ENCODE measurements at places on chromosomes 12 and 14. TPM values are rescaled to one million over a fixed set of nuclear protein-coding genes. Genes with fewer than 3 reads are reported as not detected.

DNA sequence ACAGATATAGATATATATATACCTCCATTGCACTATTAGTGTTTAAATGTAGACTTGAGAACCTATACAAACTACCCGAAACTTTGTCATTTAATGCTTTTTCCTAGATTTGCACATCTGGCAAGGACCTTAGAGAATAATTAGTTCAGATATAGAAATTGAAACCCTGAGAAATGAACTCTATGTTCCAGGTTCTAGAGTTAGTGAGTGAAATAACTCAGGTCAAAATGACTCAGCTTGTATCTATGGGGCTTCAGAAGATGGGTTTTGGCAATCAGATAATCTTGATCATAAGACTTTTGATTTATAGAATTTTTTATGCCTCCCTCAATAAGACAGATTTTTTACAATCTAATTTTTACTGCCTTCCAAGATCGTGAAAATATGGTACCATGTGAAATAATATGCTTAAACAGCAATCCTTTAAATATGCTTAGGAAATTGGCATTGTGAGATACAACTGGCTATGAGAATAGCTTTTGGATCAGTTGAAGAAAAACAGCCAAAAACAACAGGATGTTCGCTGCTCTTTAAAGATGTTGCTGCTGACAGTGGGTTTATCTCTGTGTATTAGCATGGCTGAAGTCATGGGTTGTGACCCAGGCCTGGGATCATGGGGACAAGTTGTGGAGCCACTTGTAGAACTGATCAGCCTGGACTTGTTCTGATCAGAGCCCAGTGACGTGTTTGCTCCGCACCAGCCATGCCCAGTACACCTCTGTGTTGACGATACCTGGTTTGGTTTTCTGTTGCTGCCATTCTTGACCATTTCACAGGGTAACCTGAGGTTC is 63.6 kb downstream of the TTLL5 start:
- no peak overlapping the region for H3K4me3 ChIP-seq
- peaks cover 37% of the 10 kb centered on the region for H3K36me3 ChIP-seq

- peak; percentile 69 for DNase-seq
- H3K27ac ChIP-seq: peak overlapping the region; percentile 99
- peaks cover 37% of the 10 kb centered on the region for H3K36me3 ChIP-seq
- peaks cover 42% of the 10 kb centered on the region for H3K4me1 ChIP-seq
- H3K4me3 ChIP-seq: peak overlapping the region; percentile 89
Observed at GRCh38 chr14:68794851-68795596, 2.2 kb upstream of the ZFP36L1 start.

Gene NOC4L
- total RNA-seq: 30.5 TPM

GRCh38 chr12:6334940-6335450 is 6.9 kb downstream of the TNFRSF1A start:
- peaks cover 20% of the 10 kb centered on the region for H3K4me1 ChIP-seq
- no peak for DNase-seq
- H3K4me3 ChIP-seq: peak overlapping the region; percentile 25

Gene DGKA
- total RNA-seq: 348 TPM

DNA sequence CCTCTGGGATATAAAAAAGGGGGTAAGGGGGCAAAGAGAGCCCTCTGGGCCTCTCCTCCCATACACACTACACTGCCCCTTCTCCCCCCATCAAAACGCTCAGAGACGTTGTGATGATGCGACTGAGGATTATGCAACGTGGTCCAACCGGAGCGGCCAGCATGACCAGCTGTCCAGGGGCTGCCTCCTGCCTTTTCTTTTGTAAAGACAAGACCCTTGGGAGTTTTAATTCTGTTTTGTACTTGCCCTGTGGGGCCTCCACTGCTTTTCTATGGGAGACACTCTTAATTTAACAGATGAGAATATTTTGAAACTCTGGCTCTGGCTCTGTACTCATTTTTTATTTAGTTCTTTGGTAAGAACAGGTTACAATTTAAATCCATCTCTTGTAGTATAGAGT is 7.2 kb downstream of the MBD6 start:
- no peak overlapping the region for H3K4me3 ChIP-seq
- DNase-seq: no peak
- H3K27ac ChIP-seq: no peak overlapping the region
- no peaks in the 10 kb centered on the region for H3K27me3 ChIP-seq
- peaks cover 41% of the 10 kb centered on the region for H3K36me3 ChIP-seq

GRCh38 chr12:107415834-107416233 is 269.8 kb upstream of the PWP1 start:
- no peak for DNase-seq
- H3K36me3 ChIP-seq: peaks cover 10% of the 10 kb centered on the region
- H3K4me1 ChIP-seq: no peaks in the 10 kb centered on the region
- no peak overlapping the region for H3K27ac ChIP-seq
- no peak overlapping the region for H3K4me3 ChIP-seq

DNA sequence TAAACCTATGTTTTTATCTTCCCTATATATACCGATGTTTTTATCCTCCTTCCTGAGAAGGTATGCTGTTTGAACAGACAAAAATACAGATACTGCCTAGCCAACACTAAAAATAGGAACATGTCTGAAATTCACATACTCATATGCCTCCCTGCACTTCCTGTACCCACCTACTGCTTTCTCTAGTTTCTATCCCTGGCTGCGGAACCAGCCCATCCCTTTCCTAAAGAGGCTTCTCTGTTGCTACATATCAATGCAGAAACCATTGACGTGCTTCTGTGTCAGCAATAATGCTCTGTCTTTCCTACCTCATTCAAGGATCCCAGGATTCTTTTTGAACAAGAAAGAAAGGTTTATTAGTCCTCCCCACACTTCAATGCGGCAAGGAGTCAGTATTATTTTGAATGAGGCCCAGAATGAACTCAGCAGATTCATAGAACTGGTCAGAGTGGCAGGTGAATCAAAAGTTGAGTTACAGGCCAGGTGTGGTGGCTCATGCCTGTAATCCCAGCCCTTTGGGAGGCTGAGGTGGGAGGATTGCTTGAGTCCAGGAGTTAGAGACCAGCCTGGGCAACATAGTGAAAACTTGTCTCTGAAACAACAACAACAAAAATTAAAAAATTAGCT is 67.8 kb upstream of the NAP1L1 start:
- peak; percentile 19 for DNase-seq
- H3K4me3 ChIP-seq: no peak overlapping the region
- H3K4me1 ChIP-seq: peaks cover 5% of the 10 kb centered on the region
- H3K27ac ChIP-seq: no peak overlapping the region
- no peaks in the 10 kb centered on the region for H3K36me3 ChIP-seq

DNA sequence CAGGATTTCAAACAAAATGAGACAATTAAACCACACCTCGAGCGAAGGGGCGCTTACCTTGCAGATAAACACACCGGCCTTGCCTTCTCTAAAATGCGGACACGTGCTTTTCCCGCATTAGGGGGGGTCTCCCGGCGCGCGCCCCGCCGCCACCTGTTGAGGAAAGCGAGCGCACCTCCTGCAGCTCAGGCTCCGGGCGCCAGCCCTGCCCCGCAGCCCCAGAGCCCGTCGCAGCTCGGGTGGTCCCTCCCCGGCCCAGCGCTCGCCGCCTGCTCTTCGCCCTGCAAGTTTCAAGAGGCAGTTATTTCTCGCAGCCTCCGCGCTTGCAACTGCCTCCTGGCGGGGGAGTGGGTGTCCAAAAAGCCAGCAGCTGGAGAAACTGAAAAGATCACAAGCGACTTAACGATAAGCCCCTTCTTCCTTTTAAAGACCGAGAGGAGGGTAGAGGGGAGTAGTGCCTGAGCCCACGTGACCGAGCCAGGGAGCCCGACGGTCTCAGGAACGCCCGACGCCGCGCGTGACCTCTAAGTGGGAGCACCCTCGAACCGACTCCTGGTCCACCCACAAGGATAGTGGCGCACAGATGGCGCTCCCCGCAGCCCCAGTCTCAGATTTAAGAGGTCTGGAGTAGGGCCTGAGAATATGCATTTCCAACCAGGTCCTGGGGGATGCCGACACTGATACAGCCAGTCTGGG is at the start of gene ESR2:
Gene ESR2, minus strand, starts transcription at position 396 of the 696 bp plus-strand sequence. CDS start 11,386 bp downstream, outside the sequence.
- H3K27me3 ChIP-seq: peaks cover 12% of the 10 kb centered on the region
- H3K4me3 ChIP-seq: peak within 1 kb of the TSS; percentile 70
- H3K27ac ChIP-seq: no peak within 1 kb of the TSS
- no peaks in the 10 kb centered on the region for H3K36me3 ChIP-seq
- DNase-seq: peak; percentile 33

- no peaks in the 10 kb centered on the region for H3K36me3 ChIP-seq
- H3K4me1 ChIP-seq: peaks cover 11% of the 10 kb centered on the region
- H3K27ac ChIP-seq: no peak overlapping the region
- DNase-seq: no peak
- H3K4me3 ChIP-seq: no peak overlapping the region
- H3K27me3 ChIP-seq: peaks cover 5% of the 10 kb centered on the region
Observed at GRCh38 chr12:68229956-68230355, 4.3 kb upstream of the IL26 start.

DNA sequence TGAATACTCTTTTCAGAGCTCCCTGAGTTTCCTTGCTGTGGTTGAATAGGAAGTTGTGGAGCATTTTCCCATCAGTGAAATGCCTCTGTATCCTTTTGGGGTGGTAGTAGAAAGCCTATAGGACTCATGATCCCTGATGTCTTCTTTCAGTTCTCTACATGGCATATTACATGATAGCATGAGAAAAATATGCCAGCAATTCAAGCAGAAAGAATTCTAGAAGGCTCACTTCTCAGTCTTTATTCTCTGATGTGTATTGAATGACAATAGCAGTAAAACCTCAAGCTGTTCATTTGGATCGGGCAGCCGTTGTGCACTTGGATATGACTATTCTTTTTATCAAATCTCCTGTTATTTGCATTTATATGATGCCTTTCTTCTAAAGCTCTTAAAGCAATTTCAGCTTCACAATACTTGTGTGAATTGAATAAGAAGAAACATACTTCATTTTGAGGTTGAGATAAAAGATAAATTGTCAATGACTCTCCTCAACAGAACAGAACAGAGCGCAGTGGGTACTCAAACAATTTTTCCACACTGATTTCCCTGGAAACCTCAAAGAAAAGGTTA is 251.5 kb upstream of the FBXO33 start:
- no peaks in the 10 kb centered on the region for H3K27me3 ChIP-seq
- H3K4me3 ChIP-seq: no peak overlapping the region
- H3K36me3 ChIP-seq: no peaks in the 10 kb centered on the region
- H3K4me1 ChIP-seq: peaks cover 15% of the 10 kb centered on the region
- DNase-seq: no peak
- no peak overlapping the region for H3K27ac ChIP-seq

DNA sequence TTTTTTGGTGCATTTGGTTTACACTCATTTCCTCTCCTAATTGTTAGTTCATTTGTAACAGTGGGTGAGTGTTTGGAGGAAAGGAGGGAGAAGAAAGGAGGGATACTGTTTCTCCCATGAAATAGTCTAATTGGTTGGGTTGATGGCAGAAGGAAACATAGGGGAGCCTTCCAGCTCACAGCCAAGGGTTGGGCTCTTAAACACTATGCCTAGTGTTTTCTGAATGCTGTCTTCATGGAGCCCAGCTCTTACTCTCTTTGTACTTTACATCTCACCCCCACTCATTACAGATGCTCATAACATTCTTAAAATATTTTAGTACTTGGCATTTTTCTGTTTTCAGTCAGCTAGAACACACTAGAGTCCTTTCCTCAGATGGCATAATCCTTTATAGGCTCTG is 38.2 kb downstream of the BAZ2A start:
- H3K36me3 ChIP-seq: peaks cover 2% of the 10 kb centered on the region
- DNase-seq: no peak
- H3K27me3 ChIP-seq: no peaks in the 10 kb centered on the region
- H3K4me3 ChIP-seq: no peak overlapping the region
- H3K4me1 ChIP-seq: no peaks in the 10 kb centered on the region
- no peak overlapping the region for H3K27ac ChIP-seq

DNA sequence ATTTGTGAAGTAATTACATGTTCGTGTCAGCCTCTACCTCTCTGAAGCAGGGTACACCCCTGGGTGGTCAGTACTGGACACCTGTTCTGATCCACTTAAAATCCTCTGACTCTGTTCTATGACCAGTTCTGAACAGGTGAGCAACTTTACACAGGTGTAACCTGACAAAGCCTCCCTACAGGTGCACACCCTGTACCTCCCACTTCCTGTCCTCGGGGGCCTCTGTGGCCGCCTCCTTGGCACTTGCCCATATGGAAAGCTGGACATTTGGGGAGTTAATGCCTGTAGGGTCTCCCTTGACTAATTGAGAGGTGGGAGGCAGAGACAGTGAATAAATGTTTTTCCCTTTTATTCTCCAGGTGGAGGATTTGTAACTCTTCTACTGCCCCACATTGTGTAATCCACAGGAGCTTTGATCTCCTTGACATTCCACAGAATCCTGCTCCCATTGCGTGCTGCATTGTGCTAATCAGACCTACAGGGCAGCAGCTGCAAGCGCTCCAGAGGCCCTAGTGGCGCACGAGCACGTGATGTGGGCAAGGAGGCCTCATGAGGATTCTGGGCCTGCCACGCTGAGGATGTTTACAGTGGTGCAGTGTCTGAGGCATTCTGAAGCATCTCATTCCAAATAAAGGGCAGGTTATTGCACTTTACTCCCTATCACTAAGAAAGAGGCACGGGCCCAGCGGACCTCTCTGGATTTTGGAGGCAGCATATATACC is 45.8 kb upstream of the BATF start:
- DNase-seq: no peak
- no peak overlapping the region for H3K27ac ChIP-seq
- no peaks in the 10 kb centered on the region for H3K36me3 ChIP-seq
- peaks cover 3% of the 10 kb centered on the region for H3K27me3 ChIP-seq
- H3K4me3 ChIP-seq: no peak overlapping the region

Gene ENDOU
- total RNA-seq: not detected

DNA sequence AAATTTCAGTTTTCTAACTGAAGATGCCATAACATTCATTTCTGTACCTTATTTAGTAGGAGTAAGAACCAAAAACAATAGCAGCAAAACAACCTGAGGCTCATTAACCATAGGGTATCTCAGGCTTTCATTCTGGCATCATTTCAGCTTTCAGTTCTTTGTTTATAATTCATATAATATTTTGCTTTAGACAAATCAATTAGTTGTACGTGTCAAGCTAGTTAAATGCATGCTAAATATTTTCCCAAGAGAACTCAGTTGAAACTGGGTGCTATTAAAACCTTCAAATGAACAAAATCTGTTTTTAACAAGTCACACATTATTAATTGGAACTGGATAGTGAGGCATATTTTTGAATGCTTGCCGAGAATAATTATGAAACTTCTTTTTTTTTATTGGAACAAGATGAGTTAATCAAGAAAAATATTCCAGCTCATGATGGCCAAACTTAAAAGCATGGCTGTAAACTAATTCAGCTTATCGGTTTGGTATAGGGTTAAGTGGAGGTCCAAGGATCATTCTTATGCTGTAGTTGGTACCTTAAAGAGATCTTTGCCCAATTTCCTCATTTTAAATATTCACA is 442.7 kb downstream of the BTG1 start:
- H3K4me3 ChIP-seq: no peak overlapping the region
- no peaks in the 10 kb centered on the region for H3K27me3 ChIP-seq
- no peaks in the 10 kb centered on the region for H3K36me3 ChIP-seq
- no peaks in the 10 kb centered on the region for H3K4me1 ChIP-seq
- DNase-seq: no peak

Gene PRH2
- not detected for total RNA-seq

GRCh38 chr12:4289231-4289878 is 15.8 kb downstream of the CCND2 start:
- H3K36me3 ChIP-seq: peaks cover 93% of the 10 kb centered on the region
- H3K4me3 ChIP-seq: no peak overlapping the region
- H3K27me3 ChIP-seq: no peaks in the 10 kb centered on the region
- peaks cover 97% of the 10 kb centered on the region for H3K4me1 ChIP-seq

GRCh38 chr12:105659355-105660075 is 329.0 kb downstream of the C12orf75 start:
- H3K4me3 ChIP-seq: no peak overlapping the region
- no peak for DNase-seq

- DNase-seq: peak; percentile 71
- peaks cover 66% of the 10 kb centered on the region for H3K36me3 ChIP-seq
- H3K4me1 ChIP-seq: peaks cover 70% of the 10 kb centered on the region
- H3K27ac ChIP-seq: peak overlapping the region; percentile 96
- no peaks in the 10 kb centered on the region for H3K27me3 ChIP-seq
Observed at GRCh38 chr12:120006258-120006975, 17.4 kb downstream of the BICDL1 start.

All from activated CD4-positive, alpha-beta memory T cell treated with anti-CD3 and anti-CD28 coated beads for 36 hours (primary cell).